Subcutaneous preadipocyte (primary cell): ENCODE measurements at places on chromosomes 4 and X. TPM values are rescaled to one million over a fixed set of nuclear protein-coding genes. Genes with fewer than 3 reads are reported as not detected.

The LUZP4 gene
- not detected in 2 replicates for total RNA-seq

The PAGE3 gene
- total RNA-seq, result not detected in 2 replicates

The NDST3 gene
- not detected in 2 replicates for total RNA-seq

The AMTN gene
- not detected in 2 replicates for total RNA-seq

The GASK1B gene
- total RNA-seq, result 31.5 and 57.3 TPM in 2 replicates

The APELA gene
- total RNA-seq, result not detected in 2 replicates
